ENCODE measurements at places on chromosomes 5 and 9.

GRCh38 chr5:2178528-2178927 lies 295.8 kb upstream of the IRX4 start:
- DNase-seq = no peak

GRCh38 chr9:89440548-89440947 lies 57.4 kb downstream of the SEMA4D start:
- no peak for DNase-seq

GRCh38 chr9:89606624-89607311 lies 2.0 kb downstream of the GADD45G start:
- no peak for DNase-seq

- DNase-seq = peak; percentile 69
These were observed 1.1 kb downstream of the CFAP77 start for GRCh38 chr9:132411091-132411508.

GRCh38 chr9:26561928-26562327 lies 330.7 kb downstream of the CAAP1 start:
- no peak for DNase-seq

DNA sequence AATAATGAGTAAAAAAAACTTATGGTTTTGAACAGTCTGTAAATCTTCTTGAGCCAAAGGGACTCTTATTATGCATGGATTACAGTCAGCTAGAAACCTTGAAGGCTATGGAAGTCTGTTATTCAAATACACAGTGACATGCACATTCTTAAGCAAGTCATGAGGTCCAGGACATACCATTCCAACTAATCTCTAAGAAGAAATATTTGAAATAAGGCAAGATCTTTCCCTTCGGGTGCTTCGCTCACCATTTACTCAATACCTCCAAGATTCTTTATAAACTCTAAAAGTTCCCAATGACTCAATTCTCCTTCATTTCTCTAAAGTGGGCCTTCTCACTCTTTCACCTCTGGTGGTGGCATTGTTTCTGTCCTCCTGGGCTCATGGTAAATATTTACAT lies 811.0 kb downstream of the NR2F1-AS1 start:
- DNase-seq = no peak

DNA sequence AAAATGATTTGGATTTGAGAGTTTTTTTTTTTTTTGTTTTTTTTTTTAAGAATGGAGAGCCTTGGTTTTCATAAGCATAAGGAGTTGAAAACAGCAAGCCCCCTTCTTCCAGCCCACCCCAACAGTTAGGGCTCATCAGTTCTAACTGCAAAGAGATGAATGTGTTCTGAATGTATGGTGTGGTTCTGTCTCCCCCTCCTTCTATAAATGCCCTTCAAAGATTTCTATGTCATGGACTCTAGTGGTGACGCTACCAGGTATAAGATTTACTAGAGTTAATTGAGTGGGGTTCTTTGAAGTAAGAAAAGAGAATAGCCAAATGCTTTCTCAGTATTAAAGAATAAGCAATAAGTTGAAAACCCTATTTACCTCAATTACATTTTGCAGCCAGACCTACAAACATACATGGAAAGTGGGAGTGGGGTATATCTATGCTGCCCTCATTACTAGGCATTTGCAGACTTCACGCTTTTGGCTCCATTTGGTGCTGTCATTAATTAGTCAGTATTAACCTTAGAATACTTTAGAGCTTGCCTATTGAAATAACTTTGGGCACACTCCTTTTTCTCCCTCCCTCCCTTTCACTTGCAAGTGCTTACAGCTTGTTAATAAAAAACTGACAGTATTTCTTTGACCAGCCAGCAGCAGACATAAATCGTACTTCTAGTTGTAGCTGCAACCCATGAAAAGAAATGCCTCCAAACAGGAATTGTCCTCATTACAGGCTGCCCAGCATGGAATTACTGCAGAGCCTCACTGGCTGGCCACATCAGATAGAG lies 667.2 kb upstream of the ZNF608 start:
- DNase-seq = no peak

DNA sequence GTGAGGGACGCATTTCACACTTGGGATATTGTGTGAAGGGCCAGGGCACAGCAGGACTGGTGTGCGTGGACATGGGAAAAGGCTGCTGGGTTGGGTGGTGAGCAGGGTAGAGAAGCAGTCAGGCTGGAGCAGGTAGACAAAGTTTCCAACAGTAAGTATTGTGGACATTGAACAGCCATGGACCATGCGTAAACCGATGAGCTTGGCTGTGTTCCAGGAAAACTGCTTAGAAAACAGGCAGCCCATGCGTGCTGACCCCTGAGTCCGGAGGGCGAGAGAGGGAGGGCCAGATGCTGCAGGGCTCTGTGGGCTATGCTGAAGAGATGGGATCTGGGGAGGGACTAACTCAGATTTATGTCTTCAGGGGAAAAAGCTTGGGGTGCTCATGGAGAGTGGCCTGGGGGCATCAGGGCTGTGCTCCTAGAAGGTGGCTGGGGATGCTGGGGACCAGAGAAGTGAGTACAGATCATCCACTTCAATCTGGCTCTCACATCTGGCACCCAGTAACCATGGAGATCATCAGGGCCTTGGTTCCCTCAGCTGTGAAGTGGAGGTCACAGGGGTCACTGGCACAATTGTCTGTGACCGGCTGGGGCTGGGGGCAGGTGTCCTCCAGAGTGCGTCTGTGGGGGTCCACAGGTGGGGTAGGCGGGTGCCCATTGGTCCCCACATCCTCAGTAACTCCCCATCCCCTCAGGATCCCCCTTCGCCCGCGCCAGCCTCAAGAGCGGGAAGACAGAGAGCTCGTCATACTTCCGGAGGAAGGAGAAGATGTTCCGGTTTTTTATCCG lies 93.3 kb downstream of the CACNA1B start:
- DNase-seq = no peak

GRCh38 chr5:22852807-22853660 lies at the start of gene CDH12:
CDH12 (minus strand) TSS chr5:22853344.
- DNase-seq = no peak

- DNase-seq = no peak
These were observed 17.6 kb downstream of the NCS1 start for GRCh38 chr9:130189840-130190239.

DNA sequence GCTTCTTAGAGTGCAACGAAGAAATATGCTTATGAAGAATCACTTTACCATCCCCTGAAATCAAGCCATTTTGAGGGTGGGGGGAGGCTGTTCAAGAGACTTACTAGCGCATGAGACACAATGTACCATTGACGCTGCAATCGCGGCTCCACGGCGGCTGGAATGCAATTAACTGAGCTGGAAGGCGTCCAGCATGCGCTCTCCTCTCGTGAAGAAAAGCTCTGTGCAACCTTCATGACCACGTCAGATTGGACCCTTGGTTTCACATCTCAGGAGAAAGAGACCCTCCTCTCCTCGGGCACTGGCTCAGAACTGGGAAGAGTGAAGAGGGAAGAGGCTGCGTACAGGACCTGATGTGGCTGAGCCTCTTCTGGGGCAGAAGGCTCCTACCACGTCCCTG lies 138.5 kb upstream of the IRX2 start:
- DNase-seq = no peak

DNA sequence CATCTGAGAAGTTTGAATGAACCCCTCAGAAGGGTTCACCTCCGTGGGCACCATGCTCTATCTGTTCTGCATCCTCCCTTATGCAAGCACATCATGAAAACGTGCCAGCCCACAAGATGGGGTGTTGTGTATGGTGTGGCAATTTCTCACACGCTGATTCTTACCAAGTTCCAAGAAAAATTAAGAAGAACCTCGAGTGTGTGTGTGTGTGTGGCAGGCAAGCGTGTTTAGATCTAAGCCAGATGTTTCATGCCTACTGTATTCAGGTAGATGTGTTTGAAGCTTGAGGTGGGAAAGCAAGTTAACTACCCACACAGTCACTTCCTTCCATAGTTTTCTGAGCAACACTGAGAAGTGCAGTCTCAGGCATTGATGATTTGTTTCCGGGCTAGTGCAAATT lies 77.7 kb upstream of the GNA14 start:
- no peak for DNase-seq

- no peak for DNase-seq
These were observed 150.4 kb upstream of the ERCC6L2 start for GRCh38 chr9:95725045-95725444.

GRCh38 chr5:122114501-122114900 lies 14.8 kb upstream of the ZNF474 start:
- no peak for DNase-seq

DNA sequence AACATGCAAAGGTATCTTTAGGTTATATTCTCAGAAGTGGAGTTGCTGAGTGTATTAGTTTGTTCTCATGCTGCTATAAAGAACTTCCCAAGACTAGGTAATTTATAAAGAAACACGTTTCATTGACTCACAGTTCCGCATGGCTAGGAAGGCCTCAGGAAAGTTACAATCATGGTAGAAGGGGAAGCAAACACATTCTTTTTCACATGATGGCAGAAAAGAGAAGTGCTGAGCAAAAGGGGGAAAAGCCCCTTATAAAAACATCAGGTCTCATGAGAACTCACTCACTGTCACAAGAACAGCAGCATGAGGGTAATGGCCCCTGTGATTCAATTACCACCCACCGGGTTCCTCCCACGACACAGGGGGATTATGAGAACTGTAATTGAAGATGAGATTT lies 163.6 kb upstream of the PRLR start:
- no peak for DNase-seq

GRCh38 chr9:68457803-68458202 lies 82.9 kb downstream of the TMEM252 start:
- no peak for DNase-seq

DNA sequence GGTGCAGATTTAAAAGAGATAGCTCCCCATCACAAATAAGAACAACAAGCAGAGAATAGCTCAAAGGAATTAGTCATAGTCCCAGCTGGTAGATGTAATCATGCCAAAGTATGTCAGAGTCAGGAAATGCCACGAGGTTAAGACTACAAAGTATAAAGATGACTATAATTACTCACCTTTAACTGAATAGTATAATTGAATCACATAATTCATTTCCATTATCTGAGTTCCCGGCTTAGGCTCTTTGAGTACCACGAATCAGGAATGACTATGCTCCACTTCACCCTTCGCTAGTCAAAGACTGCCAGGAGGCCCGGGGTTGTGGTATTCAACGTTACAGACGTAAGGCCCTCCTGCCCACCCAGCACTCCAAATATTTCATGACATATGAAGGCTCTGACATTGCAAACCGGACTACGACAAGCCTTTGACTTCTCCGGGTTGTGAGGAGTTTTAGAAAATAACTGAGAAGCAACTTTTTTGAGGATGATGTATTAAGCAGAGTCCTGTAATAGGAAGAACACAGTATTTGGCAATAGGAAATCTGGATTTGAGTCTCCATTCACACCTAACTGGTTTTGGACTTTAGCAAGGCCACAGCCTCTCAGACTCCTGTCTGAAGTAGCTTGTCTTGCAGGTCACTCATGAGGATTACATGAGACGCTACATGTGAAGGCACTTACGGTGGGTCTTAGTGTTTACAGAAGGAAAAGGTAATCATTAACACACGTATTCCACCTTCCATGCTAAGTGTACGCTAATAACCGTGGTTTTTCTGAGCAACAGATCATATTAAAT lies 64.6 kb downstream of the ENC1 start:
- DNase-seq = no peak

DNA sequence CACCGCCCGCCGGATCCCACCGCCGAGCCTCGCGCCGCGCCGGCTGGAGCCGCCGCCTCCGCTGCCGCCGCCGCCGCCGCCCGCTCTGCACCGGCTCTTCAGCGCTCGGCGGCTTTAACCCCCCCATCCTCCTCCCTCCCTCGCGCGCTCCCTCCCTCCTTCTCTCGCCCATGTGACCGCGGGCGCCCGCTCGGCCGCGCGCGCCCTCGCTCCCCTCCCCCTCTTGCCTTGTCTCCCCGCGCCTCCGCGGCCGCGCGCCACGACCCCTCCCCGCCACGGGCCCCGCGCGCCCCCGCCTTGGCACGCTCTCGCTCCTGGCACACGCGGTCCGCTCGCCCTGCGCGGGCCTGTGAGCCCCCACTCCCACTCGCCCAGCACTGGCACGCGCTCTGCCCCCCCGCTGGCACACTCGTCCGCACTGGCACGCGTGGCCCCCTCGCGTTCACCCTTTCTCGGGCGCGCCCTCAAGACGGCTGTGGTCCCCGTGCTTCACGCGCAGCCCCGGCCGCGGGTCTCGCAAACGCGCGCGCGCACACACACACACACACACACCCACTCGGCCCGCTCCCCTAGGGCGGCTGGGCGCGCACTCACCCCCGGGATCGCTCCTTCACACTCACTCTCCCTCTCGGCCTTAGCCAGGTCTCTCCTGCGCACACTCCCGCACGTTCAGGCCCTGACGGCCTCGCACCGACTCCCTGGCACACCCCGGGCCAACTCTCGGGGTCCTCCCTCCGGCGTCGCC lies at the start of gene CNTFR:
CNTFR (minus strand) TSS at position 89 of the 745 bp plus-strand sequence. CDS start 20,743 bp downstream, outside the sequence.
- DNase-seq = peak; percentile 66

GRCh38 chr5:34849253-34849652 lies 10.3 kb downstream of the TTC23L start:
- DNase-seq = no peak

GRCh38 chr9:119951090-119951489 lies 581.9 kb upstream of the BRINP1 start:
- no peak for DNase-seq

GRCh38 chr9:138082918-138083636 lies 205.5 kb downstream of the CACNA1B start:
- peak; percentile 17 for DNase-seq

DNA sequence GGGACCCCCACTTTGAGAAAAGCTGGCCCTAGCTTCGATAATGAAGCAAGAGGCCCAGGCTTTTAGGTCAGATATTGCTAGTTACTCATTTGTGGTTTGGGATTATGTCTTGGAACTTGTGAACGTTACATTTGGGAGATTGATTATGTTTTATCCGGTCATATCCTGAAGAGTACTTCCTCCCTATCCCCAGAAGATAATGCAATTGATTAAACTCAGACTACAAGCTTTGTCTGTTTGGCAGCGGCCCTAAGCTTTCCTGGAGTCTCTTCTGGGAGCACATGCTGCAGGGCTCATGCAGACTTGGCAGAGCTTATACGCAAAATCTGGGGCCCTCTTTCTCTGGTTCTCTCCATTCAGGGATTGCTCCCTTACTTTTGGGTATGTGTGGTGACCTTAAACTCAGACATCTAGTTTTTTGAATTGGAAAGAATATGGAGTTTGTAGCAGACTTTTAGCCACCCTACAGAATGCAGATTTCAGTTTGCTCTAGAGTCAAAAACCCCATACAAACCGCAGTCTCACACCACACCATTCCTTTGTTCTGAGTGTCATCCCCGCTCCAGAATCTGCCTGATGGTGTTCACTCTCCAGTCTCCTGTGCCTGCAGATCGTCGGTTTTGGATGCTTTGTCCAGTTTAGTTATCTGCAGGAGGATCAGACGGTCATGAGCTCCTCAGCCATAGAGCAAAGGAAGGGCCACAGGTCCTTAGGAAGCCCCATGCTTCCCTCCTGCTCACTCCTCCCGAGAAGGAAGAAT lies 449.5 kb upstream of the TRPC7 start:
- DNase-seq = no peak

GRCh38 chr5:96226941-96227552 lies 206.0 kb downstream of the PCSK1 start:
- no peak for DNase-seq

- DNase-seq = no peak
These were observed 47.7 kb downstream of the ZNF608 start for GRCh38 chr5:124698770-124699169.

DNA sequence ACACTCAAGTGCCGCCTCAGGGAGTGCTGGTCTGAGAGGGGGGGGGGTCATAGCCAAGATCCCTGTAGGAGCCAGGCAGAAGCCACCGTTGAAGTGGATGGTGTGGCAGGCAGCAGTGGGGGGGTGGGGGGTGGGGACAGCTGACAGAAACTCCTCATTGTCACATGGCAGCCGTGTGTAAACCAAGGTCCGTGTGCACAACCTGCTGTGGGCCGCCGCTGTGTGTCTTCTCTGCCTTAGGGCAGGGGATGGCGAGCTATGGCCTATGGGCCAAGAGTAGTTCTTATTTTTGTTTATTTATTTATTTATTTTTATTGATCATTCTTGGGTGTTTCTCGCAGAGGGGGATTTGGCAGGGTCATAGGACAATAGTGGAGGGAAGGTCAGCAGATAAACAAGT lies 13.4 kb downstream of the SQSTM1 start:
- peak; percentile 6 for DNase-seq

Data from Peyer's patch (tissue), 4 donors.